Activated naive CD8-positive, alpha-beta T cell treated with anti-CD3 and anti-CD28 coated beads for 36 hours (primary cell): ENCODE measurements at places on chromosomes 3 and 15. TPM values are rescaled to one million over a fixed set of nuclear protein-coding genes. Genes with fewer than 3 reads are reported as not detected.

GRCh38 chr15:37097144-37097919, 3.0 kb downstream of the MEIS2 start:
- DNase-seq, result no peak
- peaks cover 98% of the 10 kb centered on the region for H3K27me3 ChIP-seq
- no peak overlapping the region for H3K4me3 ChIP-seq
- peaks cover 38% of the 10 kb centered on the region for H3K4me1 ChIP-seq
- H3K36me3 ChIP-seq, result peaks cover 9% of the 10 kb centered on the region

- H3K4me3 ChIP-seq, result peak overlapping the region; percentile 22
- no peak overlapping the region for H3K27ac ChIP-seq
- H3K4me1 ChIP-seq, result peaks cover 40% of the 10 kb centered on the region
- H3K36me3 ChIP-seq, result peaks cover 4% of the 10 kb centered on the region
- H3K27me3 ChIP-seq, result no peaks in the 10 kb centered on the region
Observed at GRCh38 chr3:50323092-50323600, 601 bp upstream of the HYAL2 start.

DNA sequence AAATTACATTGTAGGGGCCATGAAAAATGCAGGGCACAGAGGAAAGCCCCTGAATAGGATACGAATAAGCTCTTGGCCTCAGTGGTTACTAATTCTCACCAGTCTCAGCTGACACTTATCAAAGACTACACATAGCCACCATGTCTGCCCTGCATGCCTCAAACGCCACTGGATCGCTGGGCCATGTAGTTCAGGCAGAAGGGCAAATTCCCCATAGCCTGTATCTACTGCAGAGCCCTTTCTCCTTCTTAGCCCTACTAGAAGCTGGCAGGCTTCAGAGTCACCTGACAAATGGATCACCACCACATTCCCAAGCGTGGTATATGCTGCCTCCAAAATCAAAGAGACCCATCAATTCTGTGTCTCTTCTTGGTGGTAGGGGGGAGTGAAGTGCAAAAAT, 177.4 kb downstream of the MINAR1 start:
- no peaks in the 10 kb centered on the region for H3K36me3 ChIP-seq
- H3K27ac ChIP-seq, result no peak overlapping the region
- H3K4me3 ChIP-seq, result no peak overlapping the region
- no peak for DNase-seq

GRCh38 chr15:68843425-68844311, 23.0 kb upstream of the ANP32A start:
- no peak overlapping the region for H3K27ac ChIP-seq
- H3K4me3 ChIP-seq, result peak overlapping the region; percentile 62
- no peaks in the 10 kb centered on the region for H3K36me3 ChIP-seq
- peaks cover 73% of the 10 kb centered on the region for H3K27me3 ChIP-seq
- DNase-seq, result peak; percentile 35

- H3K4me1 ChIP-seq, result peaks cover 77% of the 10 kb centered on the region
- no peaks in the 10 kb centered on the region for H3K27me3 ChIP-seq
- peak overlapping the region; percentile 52 for H3K27ac ChIP-seq
- peaks cover 18% of the 10 kb centered on the region for H3K36me3 ChIP-seq
Observed at GRCh38 chr3:152283492-152284381, 15.0 kb downstream of the MBNL1 start.

PLA2G4E gene
- not detected for total RNA-seq
